ENCODE measurements at places on chromosomes 6 and 20. TPM values are rescaled to one million over a fixed set of nuclear protein-coding genes. Genes with fewer than 3 reads are reported as not detected.

Gene OGFRL1
- total RNA-seq, result 19.9 TPM

Gene DLK2
- total RNA-seq, result 0.51 TPM

Gene CPXM1
- total RNA-seq, result not detected

Gene TGM2
- total RNA-seq, result 339 TPM

Gene FAM83C
- total RNA-seq, result not detected

Gene TSBP1
- total RNA-seq, result not detected

Gene NKX2-4
- not detected for total RNA-seq

Gene GLP1R
- total RNA-seq, result not detected

Gene PRDM13
- total RNA-seq, result not detected

Gene BPI
- total RNA-seq, result not detected

DNA sequence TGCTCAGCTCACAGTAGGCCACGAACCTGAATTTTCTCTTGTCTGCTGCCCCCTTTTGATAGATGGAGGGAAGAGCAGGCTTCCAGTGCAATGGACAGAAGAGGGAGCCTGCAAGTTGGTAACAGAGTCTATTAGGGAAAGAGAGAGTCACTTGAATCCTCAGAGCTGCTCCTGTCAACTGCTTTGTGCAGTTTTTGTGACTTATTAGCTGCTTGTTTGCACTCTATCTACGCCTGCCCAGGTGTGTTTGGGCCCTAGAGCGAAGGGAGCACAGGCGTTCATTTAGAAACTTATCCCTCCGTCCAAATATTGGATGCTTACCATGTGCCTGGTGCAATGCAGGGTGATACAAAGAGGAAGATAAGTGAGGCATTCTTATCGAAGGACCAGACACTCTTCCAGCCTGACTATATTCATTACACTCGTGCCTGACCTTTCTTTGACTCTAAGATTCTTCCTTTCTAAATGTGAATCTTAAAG is 11.6 kb upstream of the SLC2A12 start:
- DNase-seq, result peak; percentile 81

GRCh38 chr6:147117580-147117979 is 86.6 kb upstream of the STXBP5 start:
- DNase-seq, result peak; percentile 20

- DNase-seq, result no peak
These were observed 38.6 kb downstream of the ATXN1 start for GRCh38 chr6:16722630-16723029.

DNA sequence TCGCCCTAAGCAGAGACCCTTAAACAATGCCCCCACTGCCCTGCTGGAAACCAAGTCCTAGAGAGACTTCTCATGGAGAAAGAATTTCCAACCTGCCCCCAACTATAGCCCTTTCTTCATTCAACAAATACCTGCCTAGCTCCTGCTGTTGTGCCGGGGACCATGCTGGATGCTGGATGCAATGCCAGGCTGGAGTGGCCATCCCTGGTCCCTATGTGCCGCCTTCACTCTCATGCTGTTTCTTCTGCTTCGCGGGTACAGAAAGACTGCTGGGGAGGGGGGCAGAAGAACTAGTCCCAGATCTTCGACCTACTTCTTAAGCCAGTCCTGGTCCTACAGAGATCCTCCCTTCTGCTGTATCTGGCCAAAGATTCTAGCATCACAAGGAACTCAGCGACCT is 3.4 kb downstream of the MDGA1 start:
- no peak for DNase-seq

DNA sequence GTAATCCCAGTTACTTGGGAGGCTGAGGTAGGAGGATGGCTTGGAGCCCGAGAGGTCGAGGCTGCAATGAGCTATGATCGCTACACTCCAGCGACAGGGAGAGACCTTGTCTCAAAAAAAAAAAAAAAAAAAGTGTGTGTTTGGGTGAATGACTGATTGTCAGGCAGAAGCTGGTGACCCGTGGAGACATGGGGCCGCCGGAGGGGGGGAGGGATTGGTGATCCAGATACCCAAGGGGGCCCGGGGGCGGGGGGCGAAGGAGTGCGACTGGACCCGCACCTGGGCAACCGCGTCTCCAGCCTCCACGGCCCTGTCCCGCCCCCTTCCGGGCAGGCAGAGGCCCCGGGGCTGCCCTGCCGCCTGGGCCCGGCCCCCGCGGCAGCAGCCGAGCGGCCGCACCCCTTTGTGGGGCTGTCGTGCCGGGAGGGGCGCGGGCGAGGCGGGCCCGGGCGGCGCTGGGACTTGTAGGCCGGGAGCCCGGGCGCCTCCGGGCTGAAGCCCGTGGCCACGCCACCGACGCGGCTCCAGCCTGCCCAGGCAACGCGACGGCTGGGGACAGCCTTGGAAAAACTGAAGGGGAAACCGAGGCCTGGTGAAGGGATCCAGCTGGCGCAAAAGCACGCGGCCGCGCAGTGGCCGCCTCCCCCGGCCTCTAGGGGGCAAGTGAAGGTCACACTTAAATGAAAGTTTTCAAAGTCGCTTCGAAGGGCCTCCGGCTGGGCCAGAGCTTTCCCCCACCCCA is 2.1 kb upstream of the RBM38 start:
- peak; percentile 78 for DNase-seq

DNA sequence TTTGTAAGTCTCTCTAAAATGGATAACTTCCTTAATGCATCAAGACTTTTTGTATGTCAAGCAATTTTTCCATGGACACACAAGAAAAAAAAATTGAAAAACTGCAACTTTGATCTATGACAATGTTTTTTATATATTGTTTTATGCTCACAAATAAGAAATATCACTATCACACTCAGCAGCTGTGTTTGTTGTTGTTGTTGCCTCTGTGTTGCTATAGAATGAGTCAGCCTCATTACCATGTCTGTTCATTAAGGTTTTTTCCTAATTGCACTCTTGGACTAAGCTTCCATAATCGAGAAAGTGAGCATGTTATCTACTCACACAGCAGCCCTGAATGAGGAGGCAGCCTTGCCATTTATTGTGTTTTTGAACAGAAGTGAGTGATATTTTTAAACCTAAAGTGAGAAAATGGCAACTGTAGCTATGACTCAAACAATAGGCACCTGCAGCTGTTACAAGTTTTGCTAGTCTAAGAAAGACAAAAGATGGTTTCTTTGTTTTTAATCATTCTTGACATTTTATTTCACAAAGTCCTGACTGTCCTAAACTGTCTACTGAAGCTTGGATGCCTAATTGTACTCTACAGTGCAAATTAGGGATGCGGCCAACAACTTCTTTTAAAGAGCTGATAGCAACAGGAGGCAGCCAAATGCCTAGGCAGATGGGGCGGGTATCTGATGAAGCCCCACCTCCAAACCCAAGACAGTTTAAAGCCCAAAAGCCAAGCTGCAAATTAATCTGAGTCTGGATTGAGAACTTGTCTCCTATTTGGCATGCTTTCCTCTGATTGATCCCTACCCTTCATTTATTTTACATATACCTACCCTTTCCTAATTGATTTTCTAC is 77.9 kb upstream of the DOK5 start:
- peak; percentile 1 for DNase-seq

DNA sequence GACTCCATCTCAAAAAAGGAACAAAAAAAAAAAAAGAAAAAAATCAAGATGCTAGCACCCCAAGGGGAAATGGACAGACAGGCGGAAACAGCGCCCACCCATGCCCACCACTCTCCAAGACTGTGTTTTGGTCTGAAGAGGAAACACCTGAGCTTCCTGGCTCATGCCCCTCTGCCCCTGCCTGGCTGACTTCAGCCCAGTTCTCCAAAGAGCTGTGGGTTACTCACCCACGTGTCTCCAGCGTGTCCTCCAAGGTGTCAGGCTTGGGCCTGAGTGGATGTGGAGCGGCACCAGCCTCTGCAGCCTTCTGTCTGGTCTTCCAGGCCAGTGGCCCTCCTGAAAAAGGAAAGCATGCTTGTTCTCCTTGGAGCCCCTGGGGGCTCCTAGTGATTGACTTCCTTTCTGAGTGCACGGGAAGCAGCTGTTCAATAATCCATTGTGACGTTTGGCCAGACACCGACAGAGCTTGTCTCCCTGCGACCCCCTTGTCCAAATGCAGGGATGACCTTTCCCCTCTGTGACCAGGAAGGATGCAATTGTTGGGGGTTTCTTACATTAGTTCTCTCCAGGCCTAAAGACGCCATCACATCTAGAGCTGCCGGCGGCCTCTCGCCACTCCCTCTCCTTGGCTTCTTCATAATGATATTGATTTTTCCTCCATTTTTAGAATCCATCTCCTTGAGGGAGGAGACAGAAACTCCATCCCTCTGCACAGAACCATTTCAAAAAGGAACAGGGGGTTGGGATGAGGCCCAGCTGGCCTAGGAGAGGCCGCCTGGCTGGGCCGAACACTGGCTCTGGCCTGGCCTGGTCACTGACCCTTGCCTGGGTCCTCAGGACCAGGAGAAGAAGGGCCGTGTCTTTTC is 58.4 kb downstream of the ADNP start:
- DNase-seq, result no peak

GRCh38 chr20:35125753-35126152 is 21.4 kb downstream of the EDEM2 start:
- no peak for DNase-seq

GRCh38 chr6:14422917-14423316 is 305.3 kb downstream of the CD83 start:
- no peak for DNase-seq

DNA sequence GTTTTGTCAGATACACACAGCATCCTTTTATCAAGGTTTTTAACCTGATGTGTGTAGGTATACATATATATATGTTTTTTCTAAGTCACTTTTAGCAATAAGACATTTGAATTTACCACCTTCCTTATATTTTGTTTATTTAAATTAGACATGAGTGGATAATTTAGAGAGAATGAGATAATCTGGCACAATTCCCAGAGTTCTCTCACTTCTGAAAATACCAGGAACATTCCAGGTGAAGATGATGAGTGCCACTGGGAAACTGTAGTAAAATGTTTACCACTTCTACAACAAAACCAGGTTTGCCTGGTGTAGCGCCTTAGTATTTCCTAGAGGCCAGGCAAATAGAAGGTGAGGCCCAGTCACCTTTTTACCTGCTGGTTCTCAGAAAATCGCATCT is 189.5 kb downstream of the TMEM242 start:
- no peak for DNase-seq

DNA sequence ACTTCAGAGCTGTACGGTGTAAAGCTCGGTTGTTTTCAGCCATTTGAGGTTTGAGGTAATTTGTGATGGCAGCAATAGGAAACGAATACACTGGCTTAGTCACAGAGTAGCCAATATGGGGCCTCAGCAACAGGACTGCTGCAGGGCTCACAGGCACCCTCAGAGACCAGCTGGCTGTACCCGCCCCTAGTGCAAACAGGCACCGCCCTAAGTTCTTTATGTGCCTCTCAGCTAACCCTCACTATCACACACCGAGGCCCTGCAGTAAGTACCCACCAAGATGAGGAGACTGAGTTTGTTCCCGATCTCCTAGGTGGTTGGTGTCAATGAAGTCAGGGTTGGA is 11.2 kb upstream of the SERPINB9 start:
- no peak for DNase-seq

- DNase-seq, result no peak
These were observed 66.9 kb downstream of the SYNJ2 start for GRCh38 chr6:158048589-158048988.

GRCh38 chr6:74976701-74977100 is 229.2 kb downstream of the COL12A1 start:
- DNase-seq, result no peak

Data from GM23248 (cell line).